Stimulated activated CD8-positive, alpha-beta memory T cell treated with anti-CD3 and anti-CD28 coated beads, Interleukin-15, amount 100 ng/mL, for 24 hours (primary cell): ENCODE measurements at places on chromosomes 12 and 14.

DNA sequence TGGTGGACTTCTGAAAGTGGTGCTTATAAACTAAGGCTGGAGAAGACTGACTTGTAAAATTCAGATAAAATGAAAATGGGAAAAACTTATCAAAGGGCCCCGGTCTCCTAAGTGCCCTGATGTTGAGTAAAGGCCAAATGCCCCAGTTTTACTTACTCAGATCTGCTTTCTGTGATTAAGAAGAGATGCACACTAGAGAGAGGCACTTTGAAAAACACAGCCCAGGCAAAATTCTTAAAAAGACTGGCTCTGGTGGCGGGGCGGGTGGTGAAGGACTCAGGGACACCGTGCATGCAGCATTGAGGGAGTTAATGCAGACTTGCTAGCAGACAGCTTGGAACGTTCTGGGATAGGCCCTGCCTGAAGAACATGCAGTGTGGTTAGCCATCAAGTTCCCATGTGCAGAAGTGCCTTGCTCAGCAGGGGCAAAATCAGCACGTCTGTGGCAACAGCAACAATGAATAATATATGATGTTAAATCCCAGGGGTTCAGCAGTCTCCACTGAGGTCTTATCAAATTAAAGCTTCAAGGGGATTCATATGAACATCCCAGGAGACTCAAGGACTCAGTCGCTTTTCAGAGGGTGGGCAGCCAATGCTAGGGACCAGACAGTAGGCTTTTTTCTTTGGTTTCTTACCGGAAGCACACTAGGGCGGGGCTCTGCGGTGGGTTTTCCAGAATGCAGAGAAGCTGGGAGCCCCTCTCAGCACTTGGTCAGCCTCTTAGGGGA lies 105.0 kb downstream of the DAD1 start:
- DNase-seq, result no peak

- DNase-seq, result no peak
These were observed 215.4 kb upstream of the DIO2 start for GRCh38 chr14:80426683-80427082.

- no peak for DNase-seq
These were observed 61.9 kb downstream of the ZFP36L1 start for GRCh38 chr14:68730811-68731425.

DNA sequence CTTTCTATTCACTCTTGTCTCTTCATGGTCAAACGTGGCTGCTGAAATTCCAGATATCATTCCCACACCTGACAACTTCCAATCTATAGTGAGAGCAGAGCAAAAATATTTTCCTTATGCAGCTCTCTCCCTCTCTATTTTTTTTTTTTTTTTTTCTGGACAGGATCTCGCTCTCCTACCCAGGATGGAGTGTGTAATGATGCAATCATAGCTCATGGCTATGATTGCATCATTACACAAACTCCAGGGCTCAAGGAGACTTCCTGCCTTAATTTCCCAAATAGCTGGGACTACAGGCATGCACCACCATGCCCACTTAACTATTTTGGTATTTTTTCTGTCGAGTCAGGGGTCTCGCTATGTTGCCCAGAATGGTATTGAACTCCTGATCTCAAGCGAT lies 1398.9 kb downstream of the AACS start:
- no peak for DNase-seq

GRCh38 chr12:108377260-108377659 lies 38.1 kb upstream of the CMKLR1 start:
- DNase-seq, result no peak

- DNase-seq, result no peak
These were observed 1.7 kb downstream of the AJUBA start for GRCh38 chr14:22980672-22981089.

GRCh38 chr12:41795051-41795600 lies 349.5 kb downstream of the GXYLT1 start:
- DNase-seq, result no peak
